ENCODE measurements at places on chromosomes 11 and 22.

- DNase-seq, result no peak
These were observed 93.2 kb downstream of the GGTLC2 start for GRCh38 chr22:22737590-22737989.

DNA sequence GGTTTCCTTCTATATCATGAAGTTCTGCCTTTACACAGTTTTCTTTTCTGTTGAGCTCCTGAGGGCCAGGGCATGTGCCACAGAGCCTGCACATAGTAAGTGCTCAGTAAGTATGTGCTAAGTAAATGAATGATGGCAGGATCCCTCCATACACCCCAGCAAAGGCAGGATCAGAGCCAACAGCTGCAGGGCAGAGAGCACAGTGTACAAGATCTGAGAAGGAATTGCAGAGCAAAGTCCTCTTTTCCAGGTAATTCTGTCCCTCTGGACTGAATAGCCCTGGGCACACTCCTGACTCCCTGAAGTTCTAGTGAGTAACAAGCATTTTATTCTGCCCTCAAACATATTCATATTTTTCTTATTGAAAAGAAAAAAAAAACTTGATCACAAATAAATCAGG, 117.7 kb downstream of the GALNT18 start:
- no peak for DNase-seq

GRCh38 chr11:2482204-2482603, 37.4 kb downstream of the KCNQ1 start:
- no peak for DNase-seq

- DNase-seq, result no peak
These were observed 424.7 kb downstream of the FAM181B start for GRCh38 chr11:82308979-82309378.

DNA sequence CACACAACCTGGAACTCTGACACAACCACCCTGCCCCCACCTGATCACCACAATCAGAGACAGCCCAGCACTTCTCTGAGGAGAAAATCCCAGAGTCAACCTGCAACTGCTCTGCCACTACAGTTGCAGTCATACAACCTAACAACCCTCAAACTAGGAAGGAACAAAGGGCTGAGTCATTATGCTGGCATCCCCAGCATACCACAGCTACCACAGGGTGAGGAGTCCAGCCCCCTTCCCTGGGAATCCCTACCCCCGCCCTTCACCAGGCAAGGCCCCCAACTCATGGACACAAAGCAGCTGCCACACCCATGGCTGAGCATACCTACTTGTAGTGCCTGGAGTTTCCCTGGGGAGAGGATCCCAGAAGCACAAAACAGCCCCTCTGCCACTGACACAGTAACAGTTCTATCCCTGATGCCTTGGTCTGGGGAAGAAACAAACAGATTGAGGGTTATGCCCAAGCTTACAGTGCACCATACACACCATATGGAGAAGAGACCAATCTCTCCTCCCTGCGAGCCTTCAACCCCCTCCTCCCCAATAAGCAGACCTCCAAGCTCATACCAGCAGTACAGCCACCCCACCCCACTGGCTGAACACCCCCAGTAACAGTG, 68.5 kb upstream of the C11orf58 start:
- DNase-seq, result no peak

DNA sequence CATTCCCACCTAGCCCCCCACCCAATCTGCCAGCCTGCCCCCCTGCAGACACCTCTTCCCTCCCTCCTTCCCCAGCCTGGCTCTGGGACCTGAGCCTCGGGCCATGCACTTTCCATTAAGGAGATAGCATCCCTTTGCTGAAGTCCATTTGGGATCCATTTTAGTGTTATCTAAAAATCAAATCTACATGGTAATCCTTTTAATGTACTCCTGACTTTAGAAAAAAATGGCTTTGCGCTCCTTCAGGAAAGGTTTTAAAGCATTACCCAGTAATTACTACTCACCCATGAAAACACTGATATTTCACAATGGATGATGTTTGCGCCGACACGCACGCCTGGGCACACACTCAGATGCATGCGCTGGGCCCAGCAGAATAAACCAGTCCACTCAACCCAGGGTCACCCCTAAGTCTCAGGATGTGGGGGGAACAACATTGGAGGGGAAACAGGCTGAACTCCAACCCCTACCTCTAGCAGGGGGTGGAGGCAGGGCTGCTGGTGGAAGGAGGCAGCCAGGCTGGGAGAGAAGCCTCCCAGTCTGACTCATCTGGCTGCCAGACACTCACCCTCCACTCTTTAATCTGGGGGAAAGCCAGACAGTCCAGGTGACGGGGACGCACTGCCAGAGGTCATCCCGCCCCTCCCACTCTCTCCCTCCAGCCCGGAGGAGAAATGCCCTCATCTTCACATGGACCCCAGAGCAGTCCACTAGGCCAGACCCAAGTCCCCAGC, 29.8 kb downstream of the LMO1 start:
- no peak for DNase-seq
